ENCODE measurements at places on chromosomes 1 and 21. TPM values are rescaled to one million over a fixed set of nuclear protein-coding genes. Genes with fewer than 3 reads are reported as not detected.

The PKLR gene
- total RNA-seq, result 0.09 TPM

The RXFP4 gene
- not detected for total RNA-seq

GRCh38 chr1:23152966-23153684, 15.5 kb downstream of the LUZP1 start:
- no peak for DNase-seq

GRCh38 chr1:68175621-68176398, 56.5 kb downstream of the WLS start:
- no peak for DNase-seq

GRCh38 chr21:31045841-31046240, 7.6 kb upstream of the KRTAP19-8 start:
- no peak for DNase-seq

- DNase-seq, result no peak
These were observed 6.7 kb upstream of the SLC27A3 start for GRCh38 chr1:153768316-153769181.

All from activated CD4-positive, alpha-beta T cell treated with anti-CD3 and anti-CD28 coated beads, Interleukin-2, amount 10 ng/mL, durations not matched to agents 24 days and 14 days (primary cell).